ENCODE measurements at places on chromosomes 3 and 15.
A peak's percentile ranks its signal among the peaks of the same experiment; 100 is the strongest.

DNA sequence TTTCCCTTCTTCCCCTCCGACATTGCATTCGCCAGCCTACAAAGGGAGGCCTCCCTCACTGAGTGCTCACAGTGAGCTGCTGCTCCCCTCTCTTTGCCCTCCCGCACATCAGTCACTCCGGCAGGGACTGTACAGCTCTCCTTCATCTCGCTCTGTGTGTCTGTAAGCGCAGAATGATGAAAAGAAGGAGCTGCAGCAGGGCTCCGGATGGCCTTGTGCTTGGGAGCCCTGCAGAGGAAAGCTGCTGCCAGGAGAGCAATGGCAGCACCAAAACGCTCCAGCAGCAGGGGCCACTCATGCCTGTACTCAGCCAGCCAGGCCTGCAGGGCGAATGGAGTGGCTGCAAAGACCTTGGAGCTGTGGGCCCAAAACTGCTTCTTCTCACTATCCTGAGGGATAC, 107.0 kb upstream of the NSMCE3 start:
- DNase-seq = no peak

- no peak for DNase-seq
Measured at GRCh38 chr3:4573153-4573552, 80.0 kb downstream of the ITPR1 start.

DNA sequence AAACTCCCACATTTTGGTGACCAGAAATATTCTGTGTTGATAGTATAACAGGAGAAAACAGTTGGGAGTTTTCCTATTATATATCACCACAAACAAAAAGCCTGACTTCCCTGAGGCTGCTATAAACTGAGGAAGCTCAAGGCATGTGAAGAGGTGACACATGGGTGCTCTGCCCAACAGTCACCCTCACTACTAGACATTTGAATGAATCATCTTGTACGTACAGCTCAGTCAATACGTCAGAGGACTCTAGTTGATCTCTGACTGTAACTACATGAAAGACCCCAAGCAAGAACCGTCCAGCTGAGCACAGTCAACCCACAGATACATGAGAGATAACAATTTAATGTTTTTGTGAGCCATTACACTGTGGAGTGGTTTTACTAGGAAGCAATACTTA, 338.3 kb upstream of the ATP11B start:
- DNase-seq = no peak

- no peak for DNase-seq
Measured at GRCh38 chr3:67077656-67078055, 79.5 kb downstream of the KBTBD8 start.

DNA sequence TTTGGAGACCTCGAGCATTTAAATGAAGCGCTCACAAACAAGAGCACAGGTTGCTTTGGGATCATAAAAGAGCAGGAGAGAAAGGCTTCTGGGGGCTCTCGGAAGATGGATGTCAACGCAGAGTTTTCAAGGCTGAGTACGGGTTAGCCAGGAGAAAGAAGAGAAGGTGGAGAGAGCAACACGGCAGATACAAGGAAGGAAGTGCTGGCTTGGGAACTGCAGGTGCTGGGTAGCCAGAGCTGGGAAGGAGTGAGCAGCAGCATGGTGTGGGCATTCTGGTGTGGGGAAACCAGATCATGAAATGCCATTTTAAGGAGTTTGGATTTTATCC, 580 bp upstream of the RUBCN start:
- DNase-seq = no peak

DNA sequence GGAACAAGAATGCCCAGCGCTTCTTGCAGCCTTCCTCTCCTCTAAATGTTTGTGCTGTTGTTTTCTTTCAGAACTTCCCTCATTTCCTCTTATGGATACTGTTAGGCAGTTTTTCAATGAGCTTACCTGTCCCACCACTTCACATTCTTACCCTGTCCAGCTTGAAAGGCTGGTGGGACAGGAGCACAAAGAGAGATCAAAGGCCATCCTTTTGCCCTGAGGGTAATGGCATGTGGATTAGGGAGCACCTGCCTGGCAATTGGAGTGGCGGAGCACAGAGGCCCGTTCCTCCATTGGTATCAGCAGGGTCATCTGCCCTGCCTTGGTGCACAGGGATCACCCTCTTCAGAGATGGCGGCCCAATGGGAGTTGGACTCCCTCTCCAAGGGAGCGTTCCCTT, 170.1 kb upstream of the UBE3A start:
- DNase-seq = no peak

DNA sequence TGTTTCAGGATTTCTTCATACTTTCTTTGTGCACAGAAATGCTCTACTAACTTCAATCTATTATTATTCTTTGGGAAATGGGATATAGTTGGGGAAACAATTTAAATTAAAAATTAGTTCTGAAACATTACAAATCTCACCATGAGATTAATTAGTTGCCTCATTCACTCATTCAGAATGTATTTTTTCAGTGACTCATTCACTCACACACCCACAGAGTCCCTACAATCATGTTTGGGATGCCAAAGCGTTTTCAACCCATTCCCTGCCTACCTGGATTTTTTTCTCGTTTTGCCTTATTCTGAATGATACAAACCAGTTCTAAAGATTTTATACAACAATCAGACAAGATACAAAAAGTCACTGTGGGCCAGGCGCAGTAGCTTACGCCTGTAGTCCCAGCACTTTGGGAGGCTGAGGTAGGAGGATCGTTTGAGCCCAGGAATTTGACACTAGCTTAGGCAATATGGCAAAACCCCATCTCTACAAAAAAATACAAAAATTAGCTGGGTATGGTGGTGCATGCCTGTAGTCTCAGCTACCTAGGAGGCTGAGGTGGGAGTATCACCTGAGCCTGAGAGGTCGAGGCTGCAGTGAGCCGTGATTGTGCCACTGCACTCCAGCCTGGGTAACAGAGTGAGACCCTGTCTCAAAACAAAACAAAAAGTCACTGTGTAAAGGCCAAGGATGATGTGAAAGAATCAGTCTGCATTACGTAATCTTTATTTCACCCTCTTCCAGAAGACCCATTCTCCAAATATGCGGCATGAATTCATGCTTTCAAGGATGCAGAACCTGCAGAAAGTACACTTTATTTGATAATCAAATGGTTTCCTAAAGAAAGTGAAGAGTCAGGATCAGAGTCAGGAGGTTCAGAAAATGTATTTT, 34.8 kb upstream of the ARHGEF3 start:
- no peak for DNase-seq

- DNase-seq = no peak
Measured at GRCh38 chr3:101685870-101686307, 629 bp downstream of the RPL24 start.

DNA sequence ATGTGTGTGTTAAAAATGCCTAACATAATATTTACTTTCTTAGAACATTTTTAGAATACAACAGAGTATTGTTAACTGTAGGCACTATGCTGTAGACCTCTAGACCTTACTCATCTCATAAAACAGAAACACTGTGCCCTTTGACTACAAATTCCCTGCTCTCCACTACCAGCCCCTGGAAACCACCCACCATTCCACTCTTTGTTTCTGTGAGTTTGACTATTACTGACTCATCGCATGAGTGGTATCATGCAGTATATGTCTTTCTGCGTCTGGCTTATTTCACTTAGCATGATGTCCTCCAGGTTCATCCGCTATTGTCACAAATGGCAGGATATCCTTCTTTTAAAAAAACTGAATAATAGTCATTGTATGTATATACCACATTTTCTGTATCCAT, 216.7 kb upstream of the CFAP20DC start:
- DNase-seq = no peak

DNA sequence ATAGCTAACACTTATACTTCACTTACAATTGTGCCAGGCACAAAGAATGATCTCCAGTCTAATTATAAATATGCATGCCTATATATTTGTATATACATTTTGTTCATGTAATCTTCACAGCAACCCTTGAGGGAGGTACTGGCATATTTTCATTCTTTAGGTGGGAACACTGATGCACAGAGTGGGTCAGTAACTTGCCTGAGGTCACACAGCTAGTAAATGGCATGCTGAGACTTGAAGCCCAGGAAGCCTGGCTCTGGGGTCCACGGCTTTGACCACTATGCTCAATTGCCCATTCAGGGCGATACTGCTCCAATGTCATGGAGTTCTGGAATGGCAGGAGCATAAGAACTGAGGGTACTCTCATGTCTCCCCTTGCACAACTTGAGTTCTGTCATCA, 139.8 kb downstream of the SHQ1 start:
- DNase-seq = no peak

DNA sequence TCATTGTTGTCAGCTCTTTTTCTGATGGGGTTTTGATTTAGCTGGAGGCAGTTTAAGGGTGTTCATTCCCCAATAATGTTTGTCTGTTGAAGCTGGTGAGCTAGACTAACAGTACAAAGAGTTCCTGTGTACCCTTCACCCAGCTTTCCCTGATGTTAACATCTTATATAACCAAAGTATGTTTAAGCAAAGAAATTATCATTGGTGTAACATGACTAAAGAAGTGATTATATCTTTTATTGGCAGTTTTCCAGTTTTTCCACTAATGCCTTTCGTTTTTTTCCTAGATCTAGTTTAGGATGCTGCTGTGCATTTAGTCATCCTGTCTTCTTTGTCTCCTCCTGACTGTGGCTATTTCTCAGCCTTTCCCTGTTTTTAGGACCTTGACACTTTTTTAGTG, 165.6 kb downstream of the LPP start:
- DNase-seq = no peak

- DNase-seq = no peak
Measured at GRCh38 chr15:57494581-57494980, 97.1 kb upstream of the MYZAP start.

DNA sequence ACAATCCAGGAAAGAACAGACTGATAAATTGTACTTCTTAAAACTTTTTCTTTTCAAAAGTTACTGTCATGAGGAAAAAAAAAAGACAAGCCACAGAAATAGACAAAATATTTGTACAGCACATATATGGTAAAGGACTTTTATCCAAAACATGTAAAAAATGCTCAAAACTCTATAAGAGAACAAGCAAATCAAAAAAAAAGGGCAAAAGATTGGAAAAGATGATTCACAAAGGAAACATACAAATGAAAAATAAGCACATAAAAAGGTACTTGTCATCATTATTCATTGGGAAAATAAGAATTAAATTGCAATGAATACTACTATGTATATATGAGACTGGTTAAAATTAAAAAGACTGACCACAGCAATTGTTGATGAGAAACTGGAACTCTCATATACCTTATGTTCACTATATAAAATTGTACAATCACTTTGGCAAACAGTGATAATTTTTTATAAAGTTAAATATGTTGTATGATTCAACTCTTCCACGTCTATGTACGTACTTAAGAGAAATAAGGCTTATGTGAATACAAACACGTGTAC, 39.7 kb downstream of the DIPK2A start:
- no peak for DNase-seq

DNA sequence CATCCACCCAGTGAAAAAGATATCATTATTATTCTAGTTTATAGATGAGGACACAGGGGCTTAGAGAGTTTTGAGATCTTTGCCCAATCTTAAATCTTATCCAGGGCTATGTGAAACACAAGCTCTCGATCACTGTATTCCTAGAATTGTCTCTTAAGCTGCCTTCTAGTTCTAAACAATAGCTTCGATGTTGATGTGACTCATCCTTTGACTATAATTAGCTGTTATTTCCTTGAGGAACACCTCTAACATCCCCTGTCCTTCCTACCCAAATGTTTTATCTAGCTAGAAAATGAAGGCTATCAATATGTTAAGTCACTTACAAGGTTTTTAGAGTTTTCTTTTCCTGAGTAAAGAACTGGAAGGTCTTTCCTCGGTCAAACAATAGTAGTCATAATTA, 83.1 kb upstream of the STAC start:
- DNase-seq = no peak

GRCh38 chr3:58237238-58237940, at the start of gene ABHD6:
ABHD6 (plus strand) TSS chr3:58237792; CDS start chr3:58256587, 18,795 bp downstream.
- DNase-seq = peak; percentile 82

DNA sequence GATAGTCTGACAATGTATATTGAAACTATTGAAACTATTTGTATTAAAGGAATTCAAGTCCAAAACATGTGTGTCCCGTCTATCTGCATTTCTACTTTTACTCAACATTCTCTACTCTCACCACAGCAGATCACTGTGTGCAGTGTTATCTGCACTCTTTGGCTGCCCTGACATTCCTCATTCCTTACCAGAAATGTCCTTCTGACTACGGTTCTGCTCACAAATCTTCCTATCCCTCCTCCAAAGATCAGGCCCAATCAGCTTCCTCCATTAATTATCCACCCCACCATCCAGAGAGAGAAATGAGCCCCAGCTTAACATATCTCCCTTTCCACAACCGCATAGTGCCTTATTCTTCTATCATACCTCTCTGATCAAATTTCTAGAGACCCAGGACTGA, 94.7 kb downstream of the TBL1XR1 start:
- no peak for DNase-seq

Measured in CD4-positive, alpha-beta T cell treated with Interleukin-15 for 4 hours (primary cell).